Naive thymus-derived CD8-positive, alpha-beta T cell (primary cell): ENCODE measurements at places on chromosomes 2 and 18.

DNA sequence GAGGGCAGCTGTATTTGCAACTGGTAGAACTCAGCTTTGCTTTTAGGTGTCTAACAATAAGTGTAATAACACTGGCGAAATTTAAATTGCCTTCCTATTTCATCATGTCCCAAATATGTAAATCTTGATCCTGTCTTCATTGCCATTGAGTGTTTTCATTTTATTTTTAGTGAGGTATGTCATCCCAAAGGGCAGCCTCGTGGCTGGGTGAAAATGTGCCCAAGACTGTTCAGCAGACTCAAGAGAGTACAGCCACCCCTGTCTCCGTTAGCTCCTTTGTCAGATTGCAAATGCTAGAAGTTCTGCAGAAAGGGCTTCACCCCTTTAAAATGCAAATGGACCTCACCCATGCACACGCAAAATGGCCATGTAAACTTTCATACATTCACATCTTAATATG lies 278.8 kb downstream of the RND3 start:
- H3K36me3 ChIP-seq, result no peaks in the 10 kb centered on the region
- H3K27ac ChIP-seq, result no peak overlapping the region
- H3K4me3 ChIP-seq, result no peak overlapping the region
- no peaks in the 10 kb centered on the region for H3K27me3 ChIP-seq

DNA sequence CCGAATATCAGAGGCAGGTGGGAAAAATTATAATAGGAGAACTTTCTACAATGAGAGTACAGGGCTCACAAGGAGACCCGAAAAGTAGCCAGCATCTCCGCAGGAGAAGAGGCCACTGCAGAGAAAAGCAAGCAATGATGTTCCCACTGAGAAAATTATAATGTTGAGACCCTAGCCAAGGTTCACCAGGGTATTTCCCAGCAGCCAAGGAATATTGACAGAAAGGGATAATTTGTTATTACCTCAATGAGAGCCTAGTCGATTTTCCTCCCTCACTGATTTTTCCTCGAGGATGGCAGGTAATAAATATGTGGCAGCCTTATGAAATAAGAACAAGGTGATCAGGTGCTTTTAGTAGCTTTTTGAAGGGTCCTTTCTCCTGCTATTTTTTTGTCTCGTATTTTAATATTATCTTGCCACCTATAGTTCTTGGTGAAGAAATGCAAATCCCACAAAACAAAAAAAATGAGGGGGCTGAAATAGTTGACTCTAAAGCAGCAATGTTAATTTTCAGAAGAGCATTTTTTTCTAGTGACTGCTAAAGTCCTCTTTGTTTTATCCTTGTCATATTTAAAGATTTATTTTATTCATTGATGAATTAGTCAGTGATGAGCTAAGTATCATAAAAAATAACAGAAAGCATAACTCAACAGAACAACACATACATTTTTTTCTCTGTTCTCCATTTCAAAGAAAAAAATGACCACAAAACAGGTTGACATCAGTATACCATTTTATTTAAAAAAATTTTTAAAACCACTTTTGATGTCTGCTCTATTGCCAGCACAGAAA lies 215.4 kb downstream of the KCNE4 start:
- H3K27ac ChIP-seq, result no peak overlapping the region
- H3K27me3 ChIP-seq, result no peaks in the 10 kb centered on the region
- H3K4me1 ChIP-seq, result no peaks in the 10 kb centered on the region
- no peak overlapping the region for H3K4me3 ChIP-seq
- no peak for DNase-seq

- peaks cover 9% of the 10 kb centered on the region for H3K4me1 ChIP-seq
- peak overlapping the region; percentile 11 for H3K27ac ChIP-seq
- DNase-seq, result no peak
- no peaks in the 10 kb centered on the region for H3K27me3 ChIP-seq
Measured at GRCh38 chr2:199926806-199927205, 15.7 kb downstream of the C2orf69 start.

DNA sequence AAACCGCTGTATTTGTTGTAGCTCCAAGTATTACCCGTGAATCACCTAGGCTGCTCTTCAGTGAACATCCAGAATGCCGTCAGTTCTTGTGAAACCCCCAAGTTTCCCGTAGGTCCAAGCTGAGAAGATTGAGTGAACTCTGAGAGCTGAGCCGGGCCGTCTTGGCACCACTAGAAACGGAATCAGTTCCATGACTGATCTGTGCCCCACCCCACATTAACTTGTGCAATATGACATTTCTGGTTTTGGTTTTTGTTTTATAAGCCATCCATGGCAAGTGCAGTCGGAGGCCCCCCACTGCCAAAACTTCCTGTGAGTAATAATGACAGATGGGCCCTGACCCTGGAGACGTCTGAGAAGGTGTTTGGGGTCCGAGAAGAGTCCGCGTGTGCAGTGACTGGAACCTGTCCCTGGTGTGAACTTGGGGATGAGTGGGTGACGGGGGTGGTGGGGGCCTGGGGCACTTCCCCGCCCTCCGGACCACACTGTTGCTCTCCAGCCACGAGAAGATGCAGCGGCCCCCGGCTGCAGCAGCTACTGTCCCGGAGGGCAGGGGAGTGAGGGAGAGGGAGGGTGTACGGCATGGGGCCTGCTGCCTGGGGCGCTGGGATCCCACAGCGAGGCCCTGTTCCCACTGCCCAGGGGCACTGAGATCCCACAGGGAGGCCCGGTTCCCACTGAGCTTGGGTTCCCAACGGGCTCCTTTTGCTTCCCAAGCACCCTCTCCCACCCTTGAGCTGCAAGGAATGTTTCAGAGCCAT lies 26.5 kb downstream of the NFATC1 start:
- H3K4me3 ChIP-seq, result no peak overlapping the region
- no peak for DNase-seq
- peaks cover 36% of the 10 kb centered on the region for H3K4me1 ChIP-seq
- no peaks in the 10 kb centered on the region for H3K27me3 ChIP-seq
- H3K27ac ChIP-seq, result no peak overlapping the region

DNA sequence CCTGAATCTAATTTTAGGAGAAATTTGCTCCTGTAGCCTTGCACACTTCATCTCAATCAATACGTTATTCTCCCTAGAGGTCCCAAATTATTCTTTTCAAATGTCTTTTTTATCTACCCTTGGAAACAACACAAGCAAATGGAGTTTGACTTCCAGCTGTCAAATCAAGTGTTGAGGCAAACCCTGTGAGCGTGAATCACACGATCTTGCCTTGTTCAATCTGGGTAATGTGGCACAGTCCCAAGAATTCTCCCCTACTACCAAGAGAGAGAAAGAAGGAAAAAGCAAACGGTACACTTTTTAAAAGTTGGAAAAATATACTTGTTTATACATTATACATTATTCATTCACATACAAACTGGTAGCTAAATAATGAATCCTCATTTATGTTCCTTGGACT lies 2035.3 kb upstream of the CELF4 start:
- no peaks in the 10 kb centered on the region for H3K4me1 ChIP-seq
- no peak overlapping the region for H3K27ac ChIP-seq
- no peaks in the 10 kb centered on the region for H3K27me3 ChIP-seq
- H3K36me3 ChIP-seq, result no peaks in the 10 kb centered on the region
- no peak for DNase-seq
- no peak overlapping the region for H3K4me3 ChIP-seq

DNA sequence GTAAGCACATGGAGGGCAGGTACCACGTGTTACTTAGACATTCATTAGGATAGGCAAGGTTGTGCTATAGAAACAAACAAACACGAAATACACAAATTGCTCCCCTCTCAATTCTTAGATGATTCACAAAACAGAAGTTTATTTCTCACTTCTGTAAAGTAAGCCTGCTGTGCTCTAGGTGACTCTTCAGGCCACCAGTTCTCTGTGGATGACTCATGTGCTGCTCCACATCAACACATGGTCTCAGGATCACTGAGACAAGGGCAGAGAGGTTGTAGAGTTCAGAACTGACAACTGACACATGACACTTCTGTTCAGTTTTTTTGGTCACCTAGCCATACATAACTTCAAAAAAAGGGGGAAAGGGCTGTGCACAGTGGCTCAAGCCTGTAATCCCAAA lies 70.6 kb downstream of the DAW1 start:
- H3K4me1 ChIP-seq, result no peaks in the 10 kb centered on the region
- no peaks in the 10 kb centered on the region for H3K36me3 ChIP-seq
- H3K4me3 ChIP-seq, result no peak overlapping the region
- no peak overlapping the region for H3K27ac ChIP-seq

DNA sequence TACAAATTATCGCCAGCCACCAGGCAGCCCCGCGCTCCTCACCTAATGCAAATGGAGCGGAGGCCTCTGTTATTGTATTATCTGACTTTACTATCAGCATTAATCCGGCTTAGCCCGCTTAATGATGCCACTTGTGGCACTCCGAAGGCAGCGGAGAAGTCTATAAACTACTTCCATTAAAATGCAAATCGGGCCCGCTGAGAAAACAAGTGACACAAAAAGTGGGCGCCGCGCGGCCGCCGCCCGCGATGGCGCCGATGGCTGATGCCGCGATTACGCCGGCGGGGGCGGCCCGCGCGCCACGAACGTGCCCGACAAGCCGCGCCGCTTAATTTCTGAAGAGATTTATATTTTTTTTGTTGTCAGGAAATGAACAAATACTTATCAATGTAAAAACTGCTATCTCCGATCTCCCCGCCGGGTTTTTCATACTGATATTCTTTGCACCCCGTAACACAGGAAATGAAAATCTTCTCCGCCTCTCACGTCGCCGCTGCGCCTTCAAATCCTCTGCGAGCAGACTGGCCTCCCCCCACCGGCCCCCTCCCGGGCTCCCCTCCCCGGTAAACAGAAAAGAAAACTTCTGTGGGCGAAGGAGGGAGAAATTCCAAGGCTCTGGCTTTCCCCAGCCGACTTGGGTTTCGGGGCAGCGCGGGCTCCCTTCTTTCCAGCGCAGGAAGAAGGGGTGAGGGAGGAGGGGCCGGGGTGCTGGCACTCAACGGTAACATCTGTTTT lies 221.8 kb downstream of the INSIG2 start:
- peaks cover 8% of the 10 kb centered on the region for H3K27me3 ChIP-seq
- H3K36me3 ChIP-seq, result no peaks in the 10 kb centered on the region
- H3K4me1 ChIP-seq, result peaks cover 15% of the 10 kb centered on the region
- peak overlapping the region; percentile 98 for H3K27ac ChIP-seq
- H3K4me3 ChIP-seq, result peak overlapping the region; percentile 87
- DNase-seq, result peak; percentile 76

GRCh38 chr2:69309351-69310110 lies 77.5 kb downstream of the GFPT1 start:
- no peak for DNase-seq
- H3K27ac ChIP-seq, result no peak overlapping the region
- peaks cover 7% of the 10 kb centered on the region for H3K36me3 ChIP-seq
- H3K27me3 ChIP-seq, result no peaks in the 10 kb centered on the region
- H3K4me3 ChIP-seq, result no peak overlapping the region
- H3K4me1 ChIP-seq, result peaks cover 26% of the 10 kb centered on the region

DNA sequence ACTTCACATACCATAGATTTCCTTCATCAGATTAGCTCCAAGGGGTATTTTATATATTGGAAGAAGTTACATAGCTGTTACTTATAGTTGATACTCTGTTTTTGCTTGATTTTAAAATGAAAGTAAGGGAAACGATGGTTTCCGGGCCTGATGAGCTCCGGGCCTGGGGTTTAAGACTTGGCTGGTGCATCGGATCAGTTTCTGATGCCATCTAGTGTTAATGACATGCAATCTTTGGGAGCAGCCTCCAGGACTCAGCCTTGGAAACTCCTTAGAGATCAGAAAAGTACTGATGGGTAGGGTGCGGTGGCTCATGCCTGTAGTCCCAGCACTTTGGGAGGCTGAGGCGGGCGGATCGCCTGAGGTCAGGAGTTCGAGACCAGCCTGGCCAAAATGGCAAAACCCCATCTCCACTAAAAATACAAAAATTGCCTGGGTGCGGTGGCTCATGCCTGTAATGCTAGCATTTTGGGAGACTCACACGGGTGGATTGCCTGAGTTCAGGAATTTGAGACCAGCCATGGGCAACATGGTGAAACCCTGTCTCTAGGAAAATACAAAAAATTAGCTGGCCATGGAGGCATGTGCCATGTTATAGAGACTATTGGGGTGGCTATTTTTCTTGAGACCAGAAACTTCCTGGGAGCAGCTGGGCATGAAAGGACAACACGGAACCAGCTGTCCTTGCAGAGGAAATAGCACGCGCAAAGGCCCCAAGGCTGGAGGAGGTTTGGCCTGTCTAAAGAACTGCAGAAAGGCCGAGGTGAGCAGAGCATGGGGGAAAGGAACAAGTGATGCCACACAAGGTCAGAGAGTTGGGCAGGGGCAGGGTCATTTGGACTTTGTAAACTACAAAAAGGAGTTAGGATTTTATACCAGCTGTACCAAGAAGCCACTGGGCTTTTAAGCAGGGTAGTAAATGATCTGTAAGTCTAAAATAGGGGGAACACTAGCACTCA lies 46.9 kb upstream of the CNOT11 start:
- no peaks in the 10 kb centered on the region for H3K27me3 ChIP-seq
- peak overlapping the region; percentile 66 for H3K4me3 ChIP-seq
- H3K27ac ChIP-seq, result peak overlapping the region; percentile 86
- no peaks in the 10 kb centered on the region for H3K36me3 ChIP-seq
- peak; percentile 33 for DNase-seq
- peaks cover 10% of the 10 kb centered on the region for H3K4me1 ChIP-seq

GRCh38 chr2:85104228-85104627 lies 29.0 kb upstream of the TCF7L1 start:
- H3K4me3 ChIP-seq, result no peak overlapping the region
- H3K27me3 ChIP-seq, result peaks cover under 1% of the 10 kb centered on the region
- no peak for DNase-seq
- no peaks in the 10 kb centered on the region for H3K4me1 ChIP-seq

GRCh38 chr2:179222076-179222475 lies 42.6 kb downstream of the SESTD1 start:
- H3K27me3 ChIP-seq, result no peaks in the 10 kb centered on the region
- no peaks in the 10 kb centered on the region for H3K4me1 ChIP-seq
- H3K27ac ChIP-seq, result no peak overlapping the region
- no peaks in the 10 kb centered on the region for H3K36me3 ChIP-seq

DNA sequence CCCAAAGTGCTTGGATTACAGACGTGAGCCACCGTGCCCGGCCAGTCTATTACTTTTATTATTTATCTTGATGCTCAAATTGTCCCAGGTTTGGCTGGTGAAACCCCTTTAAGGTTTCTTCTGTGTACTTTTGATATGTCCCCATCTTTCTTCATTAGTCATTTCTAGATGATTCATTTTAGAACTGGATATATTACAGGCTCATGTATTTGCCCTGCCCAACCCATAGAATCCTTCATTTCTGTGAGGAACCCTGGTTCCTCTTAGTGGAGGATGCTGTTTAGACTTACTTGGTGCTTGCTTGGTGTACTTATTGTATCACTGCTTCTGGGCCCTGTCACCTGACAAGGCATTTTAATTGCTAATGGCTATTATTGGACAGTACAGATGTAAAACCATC lies 40.1 kb downstream of the KCMF1 start:
- no peaks in the 10 kb centered on the region for H3K27me3 ChIP-seq
- peak overlapping the region; percentile 21 for H3K27ac ChIP-seq
- peaks cover 10% of the 10 kb centered on the region for H3K36me3 ChIP-seq
- no peak for DNase-seq
